ENCODE measurements at places on chromosomes 1 and 21.

GRCh38 chr1:1219341-1219740, 5.4 kb upstream of the TNFRSF4 start:
- no peak for DNase-seq

GRCh38 chr1:56397811-56398231, 181.5 kb downstream of the PLPP3 start:
- peak; percentile 52 for DNase-seq

DNA sequence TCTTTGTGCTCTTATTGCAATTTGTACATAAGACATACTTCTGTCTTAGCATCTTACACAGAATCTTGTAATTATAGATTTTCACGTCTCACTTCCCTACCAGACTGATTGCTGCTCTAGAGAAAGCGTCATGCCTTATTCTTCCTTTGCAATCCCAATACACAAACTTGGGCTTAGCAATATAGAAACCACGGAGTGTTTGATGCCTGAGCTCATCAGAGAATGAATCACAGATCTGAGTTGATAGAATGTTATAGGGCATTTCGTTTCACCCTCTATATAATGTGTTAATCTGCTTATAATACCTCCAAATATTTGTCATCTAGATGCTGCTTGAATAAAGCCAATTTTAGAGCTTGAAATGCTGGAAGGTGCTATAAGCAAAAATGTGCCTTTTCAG, 6.6 kb downstream of the FMO1 start:
- peak; percentile 26 for DNase-seq

- DNase-seq: no peak
Observed at GRCh38 chr1:27600498-27601175, 3.3 kb downstream of the AHDC1 start.

GRCh38 chr21:45354970-45355369, 50.0 kb upstream of the COL18A1 start:
- DNase-seq: no peak

GRCh38 chr1:48831120-48831978, 54.7 kb upstream of the BEND5 start:
- DNase-seq: no peak

DNA sequence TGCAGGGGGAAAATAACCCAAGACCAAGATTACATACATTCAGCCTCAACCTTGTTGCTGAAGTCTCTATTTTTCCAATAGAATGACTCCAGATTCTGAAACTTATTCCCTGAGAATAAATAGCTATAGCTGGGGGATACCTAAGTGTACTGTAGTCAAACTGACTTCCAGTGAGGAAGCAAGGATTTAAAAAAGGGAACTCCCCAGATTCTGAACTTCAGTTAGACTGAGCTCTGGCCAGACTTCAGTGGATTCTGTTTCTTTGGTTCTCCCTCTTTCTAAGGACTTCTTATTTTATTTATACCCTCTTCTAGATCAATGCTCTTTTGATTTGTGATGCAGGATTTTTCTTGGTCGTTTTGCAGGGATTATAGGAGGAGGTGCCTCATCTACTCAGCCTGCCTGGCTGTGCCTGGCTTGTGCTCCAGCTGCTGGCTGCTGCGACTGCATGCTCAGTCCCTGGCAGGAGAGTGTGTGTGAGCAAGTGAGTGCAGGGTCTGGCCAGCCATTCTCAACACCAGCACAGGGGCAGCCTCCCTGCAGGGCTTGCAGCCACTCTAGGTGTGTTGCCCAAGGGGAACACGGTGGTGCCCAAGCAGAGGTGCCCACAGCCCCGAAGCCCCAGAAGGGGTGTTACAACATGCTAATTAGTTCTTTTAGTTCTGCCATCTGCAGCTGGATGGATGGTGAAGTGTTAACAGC, 43.0 kb downstream of the SPATA17 start:
- DNase-seq: no peak

DNA sequence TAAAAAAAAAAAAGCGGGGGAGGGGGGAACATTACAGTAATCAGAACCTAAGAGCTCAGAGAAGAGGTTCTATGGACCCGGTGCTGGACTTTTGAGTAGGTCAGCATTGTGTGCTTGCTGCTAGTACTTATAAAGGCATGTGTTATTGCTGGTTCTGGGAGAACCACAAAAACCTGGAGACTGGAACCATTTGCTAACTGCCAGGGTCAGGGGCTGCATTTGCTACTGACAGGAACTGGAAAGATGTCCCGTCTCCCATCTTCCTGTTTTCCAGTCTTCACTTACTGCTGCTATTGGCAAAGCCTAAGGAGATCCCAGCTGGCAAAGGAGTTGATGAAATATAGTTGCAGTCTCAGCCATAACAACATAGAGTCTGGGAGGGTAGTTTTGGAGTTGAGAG, 4.3 kb downstream of the RNF2 start:
- DNase-seq: no peak

- no peak for DNase-seq
Observed at GRCh38 chr1:230643908-230644307, 1.6 kb downstream of the COG2 start.

GRCh38 chr1:247456914-247457639, 827 bp downstream of the OR2B11 start:
- no peak for DNase-seq

DNA sequence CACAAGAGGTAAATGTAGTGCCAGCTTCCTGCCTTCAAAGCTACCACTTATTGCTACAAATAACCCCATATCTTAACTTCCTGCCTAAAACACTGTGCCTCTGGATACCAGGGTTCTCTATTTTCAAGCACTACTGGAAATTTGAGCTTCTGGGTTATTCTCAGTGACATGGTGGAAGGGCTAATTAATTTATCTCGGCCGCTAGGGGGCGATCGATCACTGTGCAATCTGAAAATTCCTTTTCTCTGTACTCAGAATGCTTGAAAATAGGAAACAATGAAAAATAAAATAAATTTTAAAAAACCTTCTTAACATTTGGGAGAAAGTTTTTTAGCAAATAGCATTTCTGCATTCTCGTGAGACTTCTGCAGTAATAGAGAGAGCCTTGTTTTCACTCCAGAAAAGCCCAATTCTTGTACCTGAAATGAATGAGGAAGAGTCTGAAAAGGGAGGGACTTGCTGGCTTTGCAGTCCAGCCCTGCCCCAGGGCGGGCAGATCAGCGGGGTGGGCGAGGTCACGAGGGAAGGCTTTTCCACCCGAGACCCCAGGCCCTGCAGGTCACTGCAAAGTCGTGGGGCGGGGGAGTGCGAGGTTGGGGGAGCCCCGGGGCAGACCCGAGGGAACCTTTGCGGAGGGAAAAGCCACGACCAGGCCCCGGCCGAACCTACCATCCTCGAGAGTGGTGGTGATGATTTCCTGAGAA, 276.7 kb downstream of the PCP4 start:
- peak; percentile 32 for DNase-seq

DNA sequence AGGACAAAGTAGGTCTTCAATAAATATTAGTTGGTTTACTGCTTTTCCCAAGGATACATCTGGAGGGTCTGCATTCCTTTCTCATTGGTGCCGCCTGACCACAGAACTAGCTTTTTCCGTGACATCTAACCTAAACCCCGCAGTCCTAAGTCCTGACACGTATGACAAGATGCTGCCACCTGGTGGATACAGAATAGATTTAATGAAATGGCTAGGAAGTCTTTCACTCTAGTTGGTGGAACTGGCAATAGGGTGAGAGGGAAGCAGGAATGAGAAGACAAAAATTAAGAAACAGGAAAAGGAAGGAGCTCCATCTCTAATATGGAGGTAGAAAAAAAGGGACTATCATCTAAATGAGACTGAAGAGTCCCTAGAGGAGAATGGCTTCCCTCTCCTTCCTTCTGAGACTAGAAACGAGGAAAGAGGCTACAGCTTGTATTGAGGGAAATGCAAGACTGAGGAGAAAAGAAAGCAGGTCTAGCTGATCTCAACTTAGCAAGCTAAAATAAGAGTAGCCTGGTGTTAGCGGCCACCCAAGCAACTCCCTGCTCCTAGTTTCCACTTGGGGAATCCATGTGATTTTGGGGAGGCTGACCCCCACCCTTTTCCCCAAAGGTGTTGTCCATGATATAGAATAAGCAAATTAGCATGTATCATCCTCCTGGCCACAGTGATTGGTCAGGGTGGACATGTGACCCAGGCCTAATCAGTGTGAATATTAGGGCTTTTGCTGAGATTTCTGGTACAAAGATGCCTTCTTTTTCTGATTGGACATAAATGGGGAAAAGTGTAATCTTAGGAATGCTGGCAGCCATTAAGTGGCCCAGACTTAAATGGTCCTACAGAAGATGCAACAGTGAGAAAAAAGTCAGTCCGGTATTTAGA, 5.9 kb downstream of the RFX5 start:
- DNase-seq: peak; percentile 82

- DNase-seq: no peak
Observed at GRCh38 chr1:228361314-228362140, 45.1 kb downstream of the TRIM11 start.

DNA sequence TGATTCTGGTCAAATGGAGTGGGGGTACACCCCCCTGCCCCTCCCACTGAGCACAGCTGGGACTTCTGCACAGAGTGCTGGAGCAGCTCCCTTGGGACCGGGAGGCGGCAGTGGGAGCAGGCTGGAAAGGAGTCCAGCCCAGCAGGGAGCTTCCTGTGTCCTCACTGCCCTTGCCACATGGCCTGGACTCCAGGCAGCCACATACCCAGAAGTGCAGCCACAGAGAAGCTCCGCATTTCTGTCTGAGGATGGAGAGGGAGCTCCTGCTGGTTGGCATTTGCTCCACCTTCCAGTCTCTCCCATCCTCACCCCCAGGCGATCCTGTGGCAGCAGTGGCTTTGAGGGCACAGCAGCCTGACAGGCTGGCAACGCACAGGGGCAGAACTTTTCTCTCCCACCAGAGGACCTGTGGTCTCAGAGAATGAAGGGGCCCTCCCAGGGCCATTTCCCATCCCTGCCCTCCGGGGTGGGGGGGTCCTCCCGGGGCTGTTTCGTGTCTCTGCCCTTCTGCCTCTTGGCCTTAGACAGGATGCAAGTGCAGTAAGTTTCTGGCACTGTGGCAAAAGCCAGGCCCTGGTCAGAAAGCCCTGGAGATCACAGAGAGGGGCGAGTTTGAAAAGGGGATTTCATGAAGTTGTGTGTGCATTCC, 103.6 kb upstream of the COL6A1 start:
- DNase-seq: peak; percentile 85

DNA sequence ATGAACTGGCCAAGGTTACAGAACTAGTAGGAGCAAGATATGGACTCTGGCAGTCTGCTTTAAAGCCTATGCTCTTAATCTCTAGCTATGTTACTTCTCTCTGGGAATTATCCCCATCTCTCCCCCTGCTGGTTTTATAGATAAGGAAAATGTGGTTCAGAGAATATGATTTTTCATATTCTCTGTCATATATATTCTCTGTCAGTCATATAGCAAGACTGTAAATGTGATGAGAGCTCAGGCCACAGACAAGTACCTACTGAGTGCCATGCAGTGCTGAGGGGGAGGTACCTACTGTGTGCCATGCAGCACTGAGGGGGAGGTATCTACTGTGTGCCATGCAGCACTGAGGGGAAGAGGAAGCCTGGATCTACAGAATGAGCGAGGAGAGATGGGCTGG, 220.3 kb upstream of the FGGY start:
- no peak for DNase-seq

DNA sequence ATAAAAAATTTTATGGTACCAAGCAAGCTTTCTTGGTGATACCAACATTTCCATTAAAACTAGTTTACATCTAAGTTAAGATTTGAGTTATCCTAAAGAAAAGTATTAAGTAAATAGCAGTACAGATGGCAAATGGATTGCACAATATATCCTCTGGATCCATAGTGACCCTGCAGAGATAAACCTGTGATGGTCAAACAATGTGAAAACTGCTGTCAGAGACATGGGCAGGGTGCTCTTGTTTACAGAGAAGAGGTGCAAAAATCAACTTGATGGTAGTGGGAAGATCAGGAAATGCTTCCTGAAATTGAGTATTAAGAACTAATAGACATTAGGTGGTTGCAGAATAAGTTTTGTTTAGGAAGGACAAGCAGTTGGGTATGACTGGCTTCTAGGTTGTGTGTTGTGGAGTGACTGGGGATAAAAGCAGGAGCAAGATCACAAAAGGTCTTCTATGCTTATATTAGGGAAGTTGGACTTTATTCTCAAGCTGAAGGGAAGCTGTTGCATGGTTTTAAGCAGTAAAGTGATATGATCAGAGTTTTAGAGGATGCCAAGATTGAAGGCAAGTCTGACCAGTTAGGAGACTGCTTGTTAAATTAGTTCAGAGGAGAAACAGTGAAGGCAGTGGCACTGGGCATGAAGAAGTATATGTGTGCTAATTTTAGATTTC, 9.9 kb downstream of the TTC3 start:
- DNase-seq: no peak

- DNase-seq: peak; percentile 99
Observed at GRCh38 chr1:85328713-85329397, 52.4 kb upstream of the BCL10 start.

DNA sequence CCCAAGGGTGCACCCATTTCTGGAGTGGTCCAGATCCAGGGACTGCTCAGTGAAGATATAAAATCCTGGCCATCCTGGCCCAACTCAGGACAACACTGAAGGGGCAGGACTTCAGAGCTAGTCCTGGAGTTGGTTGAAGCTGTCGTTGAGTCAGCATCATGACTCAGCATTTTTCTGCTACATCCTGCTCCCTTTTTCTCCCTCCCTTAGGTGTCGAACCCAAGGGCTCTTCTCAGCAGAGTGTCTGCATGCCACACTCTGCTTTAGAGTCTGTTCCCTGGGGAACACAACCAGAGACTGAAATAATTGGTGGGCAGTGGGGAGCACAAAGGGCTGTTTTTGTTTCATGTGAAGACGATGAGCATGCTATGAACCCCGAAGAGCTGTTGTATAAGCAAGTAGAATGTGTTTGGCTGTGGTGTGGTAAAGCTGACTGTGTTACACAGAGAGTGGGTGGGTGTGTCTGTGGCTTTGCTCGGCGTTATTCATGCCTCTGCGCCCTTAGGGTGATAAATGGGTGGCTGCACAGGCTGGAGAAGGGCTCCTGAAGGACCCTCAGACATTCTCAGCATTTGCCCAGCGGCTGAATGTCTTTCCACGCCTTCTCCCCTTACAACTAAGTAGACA, 167.2 kb downstream of the CYYR1 start:
- peak; percentile 78 for DNase-seq

DNA sequence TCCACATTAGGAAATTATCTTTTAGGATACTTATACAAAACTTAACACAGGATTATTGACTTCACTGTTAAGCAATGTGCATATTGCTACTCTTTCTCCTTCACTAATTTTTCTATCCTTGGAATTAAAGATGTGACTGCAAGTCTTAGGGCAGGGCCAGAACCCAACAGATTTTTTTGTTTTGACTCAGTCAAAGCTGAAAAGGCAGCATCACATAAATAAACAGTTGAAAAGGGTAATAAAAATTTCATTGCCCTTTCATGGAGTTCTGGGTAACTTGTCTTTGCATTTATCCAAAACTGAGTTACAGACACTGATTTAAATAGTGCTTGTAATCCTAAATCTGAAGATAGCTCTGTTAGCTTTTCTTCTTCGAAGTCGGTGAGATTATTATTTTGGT, 1.9 kb upstream of the TMEM35B start:
- DNase-seq: no peak

DNA sequence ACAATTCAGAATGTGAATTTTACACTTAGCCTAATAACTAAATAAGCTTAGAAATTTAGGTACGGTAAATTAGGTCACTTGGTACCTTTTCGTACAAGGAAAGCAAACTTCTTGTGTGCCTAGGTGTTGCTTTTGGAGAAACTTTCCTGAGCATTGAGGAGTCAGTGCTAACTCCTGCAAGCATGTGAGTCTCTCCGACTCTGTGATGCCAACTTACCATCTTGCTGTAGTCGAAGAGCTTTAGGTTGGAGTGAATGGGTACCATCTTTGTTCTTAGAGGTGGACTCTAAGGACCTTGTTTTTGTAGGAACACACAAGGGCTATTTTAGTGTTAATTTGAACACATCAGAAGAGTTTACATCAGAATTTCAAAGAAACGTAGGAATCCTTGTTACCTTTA, 688.9 kb downstream of the USP25 start:
- no peak for DNase-seq
